Mammary epithelial cell (primary cell): ENCODE measurements at places on chromosomes 7 and 10. TPM values are rescaled to one million over a fixed set of nuclear protein-coding genes. Genes with fewer than 3 reads are reported as not detected.

Gene PKD2L1
- not detected for total RNA-seq

Gene ABCB4
- not detected for total RNA-seq

Gene STRIP2
- total RNA-seq, result 12.5 and 13.0 TPM in 2 replicates

Gene TCAF1
- total RNA-seq, result 29.2 and 37.5 TPM in 2 replicates

Gene SMNDC1
- total RNA-seq, result 42.8 and 49.4 TPM in 2 replicates

Gene CNTNAP2
- total RNA-seq, result not detected

Gene SLC16A12
- total RNA-seq, result 0.07 TPM in 1 of 2 replicates, not detected in the other

Gene AOC1
- total RNA-seq, result not detected

Gene SLC13A4
- not detected in 2 replicates for total RNA-seq

Gene COBL
- 3.0 TPM for total RNA-seq

Gene COL13A1
- total RNA-seq, result 3.0 and 8.8 TPM in 2 replicates

Gene TMEM248
- total RNA-seq, result 74.9 and 76.2 TPM in 2 replicates

Gene SPDYE1
- not detected in 2 replicates for total RNA-seq

Gene GHRHR
- total RNA-seq, result not detected

Gene SMARCD3
- total RNA-seq, result 22.0 TPM

Gene GPR15LG
- total RNA-seq, result not detected in 2 replicates

Gene GLI3
- total RNA-seq, result 16.8 and 26.2 TPM in 2 replicates

Gene SFTPA1
- not detected in 2 replicates for total RNA-seq

Gene DLX6
- not detected for total RNA-seq

Gene SPDYE9
- total RNA-seq, result 0.17 TPM

Gene SPDYE16
- total RNA-seq, result not detected in 2 replicates

Gene SHH
- total RNA-seq, result 0.35 TPM in 1 of 2 replicates, not detected in the other

Gene CALHM1
- total RNA-seq, result not detected

Gene GPR26
- not detected in 2 replicates for total RNA-seq

Gene PAX4
- not detected in 2 replicates for total RNA-seq

Gene LRRC61
- 18.0 TPM for total RNA-seq

Gene TET1
- total RNA-seq, result 0.24 and 0.75 TPM in 2 replicates

Gene NKX2-3
- not detected for total RNA-seq

Gene ADCY1
- 8.0 and 8.4 TPM in 2 replicates for total RNA-seq

Gene VDAC2
- 230 TPM for total RNA-seq

Gene ABCB1
- total RNA-seq, result not detected in 2 replicates

Gene NET1
- 8.3 TPM for total RNA-seq

Gene CRHR2
- not detected for total RNA-seq

Gene NUTM2A
- 1.3 TPM for total RNA-seq

Gene HMX2
- not detected in 2 replicates for total RNA-seq

Gene WNT8B
- total RNA-seq, result not detected in 2 replicates

Gene PPP1R3C
- total RNA-seq, result 0.49 and 0.61 TPM in 2 replicates

Gene PARP12
- 14.5 and 19.3 TPM in 2 replicates for total RNA-seq

Gene PTPRN2
- total RNA-seq, result 0.33 TPM
